CMK (cell line): ENCODE measurements at places on chromosomes 2 and 18.

DNA sequence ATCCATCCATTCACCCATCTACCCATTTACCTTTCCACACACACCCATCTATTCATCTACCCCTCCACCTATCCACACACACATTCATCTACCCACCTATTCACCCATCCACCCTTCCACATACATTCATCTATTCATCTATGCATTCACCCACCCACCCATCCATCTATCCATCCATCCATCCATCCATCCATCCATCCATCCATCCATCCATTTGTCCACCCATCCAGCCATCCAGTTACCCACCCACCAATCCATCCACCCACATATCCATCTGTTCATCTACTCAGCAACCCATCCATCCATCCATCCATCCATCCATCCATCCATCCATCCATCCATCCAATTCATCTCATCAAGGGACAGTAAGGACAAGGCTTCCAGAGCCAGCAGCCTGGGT is 74.0 kb downstream of the INHBB start:
- no peak for DNase-seq

GRCh38 chr2:67896476-67896875 is 166.3 kb downstream of the C1D start:
- no peak for DNase-seq

DNA sequence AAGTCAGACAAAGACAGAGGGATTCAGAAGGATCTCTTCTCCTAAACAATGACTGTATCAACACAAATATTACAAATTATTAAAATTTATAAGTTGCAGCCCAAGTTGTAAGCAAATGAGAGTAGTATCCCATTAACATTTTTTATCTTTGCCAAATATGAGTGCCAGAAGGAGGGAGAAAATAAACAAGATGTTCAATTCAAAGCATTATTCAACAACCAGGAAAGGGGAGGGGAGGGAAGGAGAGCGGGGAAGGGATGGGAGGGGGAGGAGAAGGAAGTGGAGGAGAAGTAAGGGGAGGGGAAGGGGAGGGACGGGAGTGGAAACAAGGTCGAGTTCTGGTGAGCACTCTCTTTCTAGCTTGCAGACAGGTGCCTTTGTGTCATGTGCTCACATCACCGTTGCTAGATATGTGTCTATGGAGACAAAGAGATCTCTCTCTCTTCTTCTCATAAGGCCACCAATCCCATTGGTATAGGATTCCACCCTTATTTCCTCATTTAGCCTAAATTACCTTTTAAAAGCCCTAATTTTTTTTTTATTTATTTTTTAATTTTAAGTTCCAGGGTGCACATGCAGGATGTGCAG is 679.6 kb upstream of the CHAC2 start:
- no peak for DNase-seq

DNA sequence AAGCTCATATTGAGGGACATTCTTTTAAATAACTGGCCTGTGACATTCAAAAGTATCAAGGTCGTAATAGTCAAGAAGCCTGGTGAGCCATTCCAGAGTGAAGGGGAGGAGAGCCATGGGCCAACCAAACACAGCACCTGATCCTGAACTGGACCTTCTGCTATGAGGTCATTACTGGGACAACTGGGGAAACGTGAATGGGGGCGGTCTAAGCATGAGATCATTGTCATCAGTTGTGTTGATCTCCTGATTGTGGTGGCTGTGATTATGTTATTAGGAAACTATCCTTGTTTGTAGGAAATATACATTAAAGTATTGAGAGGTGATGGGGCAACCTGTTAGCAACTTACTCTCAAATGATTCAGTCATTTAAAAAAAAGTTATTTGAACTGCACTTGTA is 79.3 kb downstream of the FBXO15 start:
- no peak for DNase-seq

GRCh38 chr2:65390134-65390533 is 42.3 kb downstream of the SPRED2 start:
- DNase-seq, result no peak

DNA sequence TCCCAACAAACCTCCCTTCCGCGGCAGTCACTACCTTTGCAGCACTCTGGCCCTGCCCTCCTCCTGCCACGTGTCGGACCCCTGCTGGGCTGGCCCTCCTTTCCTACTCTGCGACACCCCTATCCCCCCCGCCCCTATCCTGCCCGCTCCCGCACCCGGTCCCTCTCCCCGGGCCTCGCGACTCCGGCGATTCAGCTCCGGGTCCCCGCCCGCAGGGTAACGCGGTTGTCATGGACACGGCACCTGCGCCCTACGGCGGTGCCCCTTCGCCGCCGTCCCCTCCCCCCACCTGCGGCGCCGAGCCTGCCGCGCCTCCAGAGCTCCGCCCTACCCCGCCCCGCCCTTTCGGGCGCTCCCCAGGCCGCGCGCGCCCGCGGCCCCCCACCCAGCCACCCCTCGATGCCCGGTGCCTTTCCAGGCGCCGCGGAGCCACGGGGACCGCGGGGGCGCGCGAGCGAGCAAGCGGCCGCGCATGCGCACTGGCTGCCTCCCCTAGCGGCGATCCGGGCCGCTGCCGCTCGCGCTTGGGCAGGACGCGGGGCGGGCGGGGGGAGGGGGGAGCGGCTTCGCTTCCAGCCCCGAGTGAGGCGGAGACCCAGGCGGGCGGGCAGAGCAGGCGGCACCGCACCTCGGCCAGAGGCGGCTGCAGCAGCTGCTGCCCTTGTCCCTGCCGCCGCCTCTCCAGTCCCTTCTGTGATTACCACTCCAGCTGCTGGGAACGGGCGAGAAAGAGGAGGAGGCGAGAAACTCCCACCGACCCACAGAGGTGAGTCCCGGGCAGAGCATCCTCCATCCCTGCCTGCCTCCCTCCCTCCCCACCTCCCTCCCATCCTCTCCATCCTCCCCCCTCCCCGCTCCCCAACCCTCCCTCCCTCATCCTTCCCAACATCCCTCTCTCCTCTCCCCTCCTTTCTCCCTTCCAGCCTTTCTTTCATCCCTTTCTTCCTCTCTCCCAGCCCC is at the start of gene CTNNA2:
CTNNA2 (plus strand) TSS at position 610 of the 960 bp plus-strand sequence.
- no peak for DNase-seq

DNA sequence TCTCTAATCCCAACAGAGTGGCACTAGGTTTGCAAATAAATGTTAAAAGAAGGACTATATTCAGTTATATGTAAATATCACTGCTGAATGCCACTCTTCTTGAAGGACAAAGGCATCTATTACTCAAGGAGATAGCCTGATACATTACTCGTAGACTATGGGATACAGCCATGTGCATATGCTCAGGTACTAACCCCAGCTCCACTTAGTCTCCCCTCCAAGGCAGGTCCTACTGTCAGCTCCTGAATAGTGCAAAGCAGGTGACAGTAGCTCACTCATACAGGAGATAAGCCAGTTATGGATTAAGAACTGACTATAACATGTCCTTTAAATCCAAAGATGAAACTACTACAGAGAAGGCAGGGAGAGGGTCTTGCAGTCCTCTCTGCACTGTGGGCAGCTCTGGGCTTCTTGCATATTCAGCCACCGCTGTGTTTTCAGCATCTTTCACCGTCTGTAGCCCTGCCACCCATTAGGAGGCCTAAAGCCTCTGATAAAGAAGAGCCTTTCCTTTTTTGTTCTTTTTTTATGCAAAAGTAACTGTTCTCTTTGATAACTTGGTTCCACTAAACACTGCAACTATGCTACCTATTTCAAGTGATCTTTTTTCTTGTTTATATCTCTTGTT is 135.1 kb upstream of the EPB41L3 start:
- DNase-seq, result no peak

DNA sequence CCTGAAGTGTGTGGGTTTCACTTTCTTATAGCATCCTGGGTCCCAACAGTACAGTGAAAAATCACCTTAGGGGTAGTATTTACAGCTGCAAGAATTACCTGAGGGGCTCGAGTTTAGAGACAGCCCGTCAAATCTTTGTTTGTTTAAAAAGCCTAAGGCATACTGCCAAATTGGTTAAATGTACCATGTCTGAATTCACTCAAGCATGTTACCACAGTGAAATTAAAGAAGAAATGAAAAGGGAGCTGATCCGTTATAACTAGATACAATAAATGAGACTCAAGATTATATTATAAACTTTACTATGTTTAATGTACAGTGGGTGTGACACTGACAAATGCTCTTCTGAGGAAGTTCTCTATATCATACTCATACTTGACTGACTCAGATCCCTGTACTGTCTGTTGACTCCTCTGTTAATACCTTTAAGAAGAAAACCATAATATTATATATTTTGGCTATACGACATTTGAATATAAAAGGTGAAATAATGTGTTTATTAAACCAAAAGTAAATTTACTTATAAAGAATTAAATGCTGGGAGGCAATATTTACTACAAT is 107.3 kb downstream of the TMEFF2 start:
- no peak for DNase-seq

- DNase-seq, result no peak
Measured at GRCh38 chr18:53971331-53971730, 253.1 kb downstream of the MBD2 start.

DNA sequence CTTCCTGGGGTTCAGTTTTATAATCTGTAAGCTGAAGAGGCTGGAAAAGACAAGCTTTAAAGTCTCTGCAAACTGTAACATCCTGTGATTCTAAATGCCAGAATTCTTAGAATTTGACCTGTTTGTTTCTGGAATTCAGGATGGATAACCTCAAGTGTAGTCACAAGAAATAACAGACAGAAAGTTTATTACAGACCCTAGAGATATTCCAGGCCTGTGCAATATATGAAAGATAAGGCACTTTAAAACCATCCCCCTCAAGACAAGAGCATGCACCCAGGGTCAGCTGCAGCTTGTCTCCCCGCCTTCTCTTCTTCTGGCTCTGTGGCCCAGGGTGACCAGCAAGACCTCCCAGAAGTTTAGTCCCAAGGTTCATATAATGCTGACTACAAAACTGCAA is 298.7 kb upstream of the ACVR2A start:
- no peak for DNase-seq

DNA sequence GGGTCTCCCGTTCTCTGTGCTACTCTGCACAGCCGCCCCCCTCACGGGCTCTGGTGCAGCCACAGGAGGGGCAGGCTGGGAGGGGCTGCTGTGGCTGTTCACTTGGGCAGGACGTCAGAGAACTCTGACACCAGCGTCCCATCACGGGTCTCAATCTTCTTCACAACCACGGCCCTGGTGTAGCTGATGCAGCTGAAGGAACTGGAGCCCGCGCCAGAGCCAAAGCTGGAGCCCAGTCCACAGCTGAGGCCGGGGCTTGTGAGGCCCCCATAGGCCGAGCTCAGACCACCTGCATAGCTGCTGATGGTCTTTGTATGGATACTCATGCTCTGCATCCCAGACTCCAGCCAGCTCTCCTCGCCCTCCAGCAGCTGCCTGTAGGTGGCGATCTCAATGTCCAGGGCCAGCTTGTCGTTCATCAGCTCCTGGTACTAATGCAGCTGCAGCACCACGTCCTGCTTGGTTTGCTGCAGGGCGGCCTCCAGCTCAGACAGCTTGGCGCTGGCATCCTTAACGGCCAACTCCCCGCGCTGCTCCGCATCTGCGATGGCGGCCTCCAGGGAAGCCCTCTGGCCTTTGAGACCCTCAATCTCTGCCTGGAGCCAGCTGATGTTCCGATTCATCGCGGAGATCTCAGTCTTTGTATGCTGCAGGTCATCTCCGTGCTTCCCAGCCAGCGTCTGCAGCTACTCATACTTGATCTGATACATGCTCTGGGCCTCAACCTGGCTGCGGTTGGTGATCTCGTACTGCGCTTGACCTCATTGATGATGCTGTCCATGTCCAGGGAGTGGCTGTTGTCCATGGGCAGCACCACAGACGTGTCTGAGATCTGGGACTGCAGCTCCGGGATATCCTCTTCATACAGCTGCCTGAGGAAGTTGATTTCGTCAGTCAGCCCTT is 7.4 kb upstream of the DUSP19 start:
- no peak for DNase-seq

- no peak for DNase-seq
Measured at GRCh38 chr2:212596688-212597087, 58.1 kb upstream of the ERBB4 start.

- no peak for DNase-seq
Measured at GRCh38 chr2:211942153-211942552, 596.4 kb downstream of the ERBB4 start.

DNA sequence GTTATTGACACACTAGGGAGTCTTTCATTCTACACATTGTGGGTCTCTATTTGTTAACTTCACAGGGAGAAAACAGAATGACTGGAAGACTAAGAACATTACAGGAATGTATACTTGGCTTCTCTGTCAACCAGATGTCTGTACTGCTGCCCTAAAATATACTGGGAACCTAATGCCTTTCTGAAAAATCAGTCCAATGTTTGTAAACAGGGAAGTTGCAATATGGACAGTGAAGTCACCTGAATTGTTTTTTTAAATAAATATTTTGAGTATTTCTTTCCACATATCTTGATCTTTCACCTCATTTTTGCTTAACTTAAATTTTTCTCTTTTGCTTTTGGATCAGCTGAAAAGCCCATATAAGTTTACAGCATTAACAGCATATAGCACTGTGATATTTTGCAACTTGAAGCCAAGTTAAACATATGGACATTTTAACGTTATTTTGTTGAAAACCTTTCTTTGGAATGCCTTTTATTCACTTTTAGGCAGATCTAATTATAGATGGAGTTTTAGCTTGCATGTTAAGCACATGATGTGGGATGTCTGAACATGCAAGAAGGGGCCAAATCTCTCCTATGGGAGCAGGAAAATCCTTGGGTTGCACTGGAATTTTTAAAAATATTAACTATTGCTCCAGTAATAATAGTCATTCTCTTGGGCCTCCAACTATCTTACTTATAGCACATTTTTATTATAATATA is 137.7 kb upstream of the TWIST2 start:
- no peak for DNase-seq

DNA sequence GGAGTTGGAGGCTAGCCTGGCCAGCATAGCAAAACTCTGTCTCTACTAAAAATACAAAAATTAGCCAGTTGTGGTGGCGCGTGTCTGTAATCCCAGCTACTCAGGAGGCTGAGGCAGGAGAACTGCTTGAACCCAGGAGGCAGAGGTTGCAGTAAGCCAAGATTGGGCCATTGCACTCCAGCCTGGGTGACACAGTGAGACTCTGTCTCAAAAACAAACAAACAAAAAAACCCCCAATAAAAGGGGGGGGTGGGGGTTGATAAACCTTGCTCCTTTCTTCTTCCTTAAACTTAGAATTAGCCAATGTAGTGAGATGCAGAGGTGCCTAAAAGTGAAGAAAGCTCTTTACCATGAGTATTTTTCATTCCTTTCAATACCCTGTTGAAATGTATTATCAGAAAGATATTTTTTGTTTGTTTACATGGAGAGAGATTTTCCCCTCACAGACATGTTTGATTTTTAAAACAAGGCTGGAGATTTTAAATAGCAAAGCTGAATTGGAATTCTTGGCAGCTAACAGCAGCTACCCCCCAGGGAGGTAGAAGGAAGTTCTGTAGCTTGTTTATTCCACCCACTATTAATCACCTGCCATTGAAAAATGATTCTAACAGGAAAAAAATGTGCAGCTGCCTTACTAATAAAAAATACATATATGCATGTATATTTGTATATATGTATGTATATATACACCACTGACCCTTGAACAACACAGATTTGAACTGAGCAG is 48.6 kb downstream of the GYPC start:
- no peak for DNase-seq

GRCh38 chr2:217107480-217107879 is 247.6 kb upstream of the TNP1 start:
- DNase-seq, result no peak
